ENCODE measurements at places on chromosomes 2 and 18. TPM values are rescaled to one million over a fixed set of nuclear protein-coding genes. Genes with fewer than 3 reads are reported as not detected.

MRPS5 gene
- 15.3 TPM for total RNA-seq

TEKT4 gene
- total RNA-seq = not detected

DNA sequence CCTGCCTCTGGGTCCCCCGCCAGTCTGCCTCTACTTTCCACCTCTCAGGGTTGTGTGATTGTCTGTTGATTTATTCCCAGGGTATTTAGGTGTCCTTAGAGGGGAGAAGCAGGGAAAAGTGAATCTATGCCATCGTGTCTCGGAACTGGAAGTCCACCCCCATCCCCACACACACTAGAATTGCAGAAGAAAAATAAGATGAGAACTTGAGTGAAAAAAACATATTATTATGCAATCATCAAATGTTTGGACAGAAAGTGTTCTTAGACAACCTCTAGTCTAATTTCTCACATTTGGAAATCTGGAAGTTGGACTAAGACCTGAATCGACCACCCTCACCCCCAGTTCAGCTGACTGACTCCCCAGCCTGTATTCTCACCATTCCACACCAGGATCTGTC lies 14.1 kb upstream of the CASP8 start:
- H3K4me3 ChIP-seq = no peak overlapping the region
- DNase-seq = no peak
- H3K36me3 ChIP-seq = peaks cover 4% of the 10 kb centered on the region
- no peaks in the 10 kb centered on the region for H3K27me3 ChIP-seq
- H3K4me1 ChIP-seq = peaks cover 44% of the 10 kb centered on the region

- H3K27ac ChIP-seq = no peak overlapping the region
- no peak for DNase-seq
- no peak overlapping the region for H3K4me3 ChIP-seq
- no peaks in the 10 kb centered on the region for H3K36me3 ChIP-seq
- no peaks in the 10 kb centered on the region for H3K27me3 ChIP-seq
These were observed 204.8 kb downstream of the LDLRAD4 start for GRCh38 chr18:13423352-13423751.

- peaks cover 3% of the 10 kb centered on the region for H3K4me1 ChIP-seq
- no peaks in the 10 kb centered on the region for H3K36me3 ChIP-seq
- H3K27ac ChIP-seq = no peak overlapping the region
- H3K27me3 ChIP-seq = peaks cover 4% of the 10 kb centered on the region
- no peak overlapping the region for H3K4me3 ChIP-seq
These were observed 53.6 kb upstream of the RNF152 start for GRCh38 chr18:61946449-61946848.

DNA sequence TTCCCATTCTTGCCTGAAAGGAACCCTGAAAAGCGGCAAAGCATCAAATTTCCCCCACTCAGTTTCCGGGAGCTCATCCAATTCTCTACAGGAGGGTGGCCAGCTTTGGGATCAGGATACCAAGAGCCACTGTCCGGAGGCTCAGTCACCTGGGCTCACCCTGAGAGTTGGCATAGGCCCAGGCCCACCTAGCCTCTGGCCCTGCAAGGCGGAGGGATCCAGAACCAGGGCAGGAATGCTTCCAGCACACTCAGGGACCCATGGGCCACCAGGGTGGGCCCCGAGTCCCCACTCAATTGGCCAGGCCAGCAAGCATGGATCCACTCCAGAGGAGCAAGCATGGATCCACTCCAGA lies 432.9 kb upstream of the MYT1L start:
- no peak for DNase-seq
- H3K4me3 ChIP-seq = no peak overlapping the region
- H3K27ac ChIP-seq = no peak overlapping the region
- no peaks in the 10 kb centered on the region for H3K36me3 ChIP-seq
- H3K27me3 ChIP-seq = no peaks in the 10 kb centered on the region

GRCh38 chr18:11657554-11657953 lies 31.5 kb upstream of the GNAL start:
- H3K4me3 ChIP-seq = no peak overlapping the region
- H3K4me1 ChIP-seq = peaks cover 5% of the 10 kb centered on the region
- H3K36me3 ChIP-seq = no peaks in the 10 kb centered on the region
- DNase-seq = no peak

DNA sequence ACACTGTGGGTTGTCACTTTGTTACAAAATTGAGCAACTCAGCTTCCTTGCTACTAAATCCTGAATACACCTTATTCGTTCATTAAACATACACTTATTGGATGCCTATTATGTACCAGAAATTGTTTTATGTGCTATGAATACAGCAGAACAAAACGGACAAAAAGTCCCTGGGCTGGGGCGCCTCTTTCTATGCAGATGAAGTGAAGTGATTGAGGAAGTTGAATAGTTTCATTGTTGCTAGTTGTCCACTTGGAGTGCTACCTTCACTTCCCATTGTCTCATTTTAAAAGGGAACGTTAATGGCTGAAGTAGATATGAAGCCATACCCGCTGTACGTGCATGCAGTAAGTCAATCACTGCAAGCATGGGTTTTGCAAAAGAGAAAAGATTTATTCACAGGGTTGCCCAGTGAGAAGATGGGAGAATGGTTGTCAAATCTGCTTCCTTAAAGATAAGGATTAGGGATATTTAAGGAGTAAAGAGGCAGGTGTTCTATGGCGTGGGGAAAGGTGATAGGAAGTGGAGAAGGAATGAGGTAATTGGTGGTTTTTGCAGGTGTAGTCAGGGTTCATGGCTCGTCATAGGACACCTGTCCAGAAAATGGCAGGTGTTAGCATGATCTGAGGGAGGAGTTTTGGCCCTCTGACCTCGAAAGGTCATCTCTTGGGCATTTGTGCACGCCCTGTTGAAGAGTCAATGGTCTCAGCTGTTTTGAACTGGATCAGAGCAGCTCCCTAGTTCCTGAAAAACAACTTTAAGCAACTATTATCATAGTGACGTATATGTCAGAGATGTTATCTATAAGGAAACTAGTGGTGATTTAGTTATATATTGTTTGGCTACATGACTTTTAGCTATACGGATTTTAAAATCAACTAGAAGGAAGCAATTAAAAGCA lies 23.5 kb downstream of the TRPM8 start:
- H3K36me3 ChIP-seq = no peaks in the 10 kb centered on the region
- H3K4me3 ChIP-seq = no peak overlapping the region
- H3K27me3 ChIP-seq = peaks cover 31% of the 10 kb centered on the region

GRCh38 chr2:3982160-3982559 lies 278.8 kb downstream of the DCDC2C start:
- no peak overlapping the region for H3K4me3 ChIP-seq
- no peaks in the 10 kb centered on the region for H3K4me1 ChIP-seq
- H3K27ac ChIP-seq = no peak overlapping the region
- no peak for DNase-seq
- no peaks in the 10 kb centered on the region for H3K27me3 ChIP-seq
- H3K36me3 ChIP-seq = no peaks in the 10 kb centered on the region

GRCh38 chr2:121707920-121708361 lies 28.7 kb downstream of the NIFK start:
- DNase-seq = no peak
- H3K4me3 ChIP-seq = no peak overlapping the region
- H3K36me3 ChIP-seq = no peaks in the 10 kb centered on the region
- H3K27ac ChIP-seq = no peak overlapping the region
- no peaks in the 10 kb centered on the region for H3K27me3 ChIP-seq

Measured in CD4-positive, alpha-beta T cell (primary cell).